ENCODE measurements at places on chromosomes 4 and X.

DNA sequence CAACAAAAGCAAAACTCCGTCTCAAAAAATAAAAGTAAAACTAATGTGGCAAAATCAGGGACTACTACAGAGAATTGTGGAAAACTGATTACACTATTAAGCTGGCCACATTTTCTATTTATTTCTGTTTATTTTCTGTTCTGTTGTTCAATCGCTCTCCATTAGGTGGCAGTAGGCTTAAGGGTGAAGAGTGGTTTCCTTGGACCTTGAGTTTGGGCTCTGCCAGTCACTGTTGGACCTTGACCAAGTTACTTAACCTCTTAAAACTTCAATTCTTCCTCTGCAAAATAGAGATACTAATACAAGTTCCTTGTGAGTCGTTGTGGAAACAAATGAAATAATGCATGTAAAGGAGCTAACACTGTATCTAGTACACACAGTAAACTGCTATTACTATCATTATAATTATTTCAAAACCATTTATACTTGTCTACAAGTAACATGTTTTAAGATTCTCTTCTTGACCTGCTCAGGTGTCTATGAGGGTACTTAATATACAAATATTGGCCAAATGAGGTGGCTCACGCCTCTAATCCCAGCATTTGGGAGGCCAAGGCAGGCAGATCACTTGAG lies 15.2 kb downstream of the HSD17B11 start:
- peak; percentile 22 for DNase-seq

DNA sequence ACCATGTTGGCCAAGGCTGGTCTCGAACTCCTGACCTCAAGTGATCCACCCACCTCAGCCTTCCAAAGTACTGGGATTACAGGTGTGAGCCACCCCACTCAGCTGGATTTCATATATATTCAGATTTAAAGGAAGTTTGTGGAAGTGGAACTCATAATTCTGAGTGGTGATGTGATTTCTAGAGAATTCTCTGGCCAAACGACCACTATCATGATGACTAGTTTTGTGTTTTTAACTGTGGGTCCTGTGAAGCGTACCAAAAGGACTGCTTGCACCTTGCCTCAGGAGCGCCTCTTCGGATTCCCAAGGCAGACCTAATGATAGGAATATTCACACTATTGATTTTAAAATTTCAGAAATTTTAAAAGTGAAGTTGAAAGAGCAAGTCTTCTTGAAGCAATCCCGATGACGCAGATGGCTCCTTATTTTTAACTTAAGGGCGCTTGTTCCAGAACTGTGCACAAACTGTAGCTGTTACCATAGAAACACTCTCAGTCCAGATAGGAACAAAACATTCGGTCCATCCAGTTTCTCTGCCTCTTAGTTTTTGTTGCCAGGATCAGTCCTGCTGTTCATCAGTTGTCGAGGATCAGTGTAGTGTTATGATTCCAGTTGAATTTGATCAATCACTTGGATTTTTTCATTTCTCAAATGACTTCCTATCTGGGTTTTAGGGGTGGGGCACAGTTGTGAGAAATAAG lies 51.7 kb upstream of the CLCN4 start:
- no peak for DNase-seq

GRCh38 chrX:56826020-56826419 lies 97.0 kb downstream of the NBDY start:
- DNase-seq: no peak

DNA sequence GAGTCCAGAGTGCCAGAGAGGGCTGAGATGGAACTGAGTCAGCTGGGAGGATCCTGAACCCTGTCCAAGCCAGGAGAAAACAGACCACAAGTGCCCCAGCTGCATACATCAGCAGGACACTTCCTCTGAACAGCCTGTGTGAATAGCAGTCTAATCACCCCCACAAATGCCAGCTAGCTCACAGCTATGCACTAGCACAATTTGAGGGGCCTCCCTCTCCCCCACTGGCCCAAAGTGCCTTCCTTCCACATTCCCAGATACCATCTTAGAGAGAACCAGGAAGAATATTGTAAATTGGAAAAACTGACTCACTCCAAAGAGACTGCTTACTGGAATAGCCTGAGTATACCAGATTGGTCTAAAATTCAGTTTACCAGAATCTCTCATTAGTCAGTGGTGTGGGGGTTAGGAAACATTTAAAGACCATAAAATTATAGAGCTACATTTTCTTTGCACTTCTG lies 292.6 kb upstream of the KLF3 start:
- DNase-seq: no peak

DNA sequence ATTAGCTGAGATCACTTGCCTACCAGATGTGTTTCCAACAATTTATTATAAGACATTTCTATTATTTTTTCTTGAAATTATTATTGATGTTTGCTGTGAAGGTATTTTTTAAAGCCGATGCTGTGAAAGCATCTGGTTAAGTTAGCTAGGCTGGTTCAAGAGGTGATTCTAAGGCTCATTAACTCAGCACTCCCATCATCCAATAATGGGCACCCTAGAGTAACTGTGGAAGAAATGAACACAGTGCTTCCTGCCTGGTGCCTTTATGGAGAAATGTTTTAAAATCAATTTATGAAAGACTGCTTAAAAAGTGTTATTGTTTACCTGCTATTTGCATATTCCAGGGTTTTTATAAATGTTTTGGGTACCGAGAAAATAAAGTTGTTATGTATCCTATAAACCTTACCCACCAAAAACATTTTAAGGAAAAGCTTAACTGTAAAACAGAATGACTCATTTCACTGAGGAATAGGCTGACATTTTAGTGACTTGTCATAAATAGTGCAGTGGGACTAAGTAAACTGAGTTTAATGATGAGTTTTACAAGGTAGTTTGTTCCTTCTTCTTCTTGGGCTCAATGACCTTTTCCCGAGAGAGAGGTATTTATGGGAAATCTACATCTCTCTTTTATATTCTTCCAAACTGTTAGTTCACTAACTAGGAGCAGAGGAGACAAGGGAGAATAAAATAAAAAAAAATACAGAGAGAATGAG lies 310.0 kb upstream of the AADAT start:
- DNase-seq: no peak

DNA sequence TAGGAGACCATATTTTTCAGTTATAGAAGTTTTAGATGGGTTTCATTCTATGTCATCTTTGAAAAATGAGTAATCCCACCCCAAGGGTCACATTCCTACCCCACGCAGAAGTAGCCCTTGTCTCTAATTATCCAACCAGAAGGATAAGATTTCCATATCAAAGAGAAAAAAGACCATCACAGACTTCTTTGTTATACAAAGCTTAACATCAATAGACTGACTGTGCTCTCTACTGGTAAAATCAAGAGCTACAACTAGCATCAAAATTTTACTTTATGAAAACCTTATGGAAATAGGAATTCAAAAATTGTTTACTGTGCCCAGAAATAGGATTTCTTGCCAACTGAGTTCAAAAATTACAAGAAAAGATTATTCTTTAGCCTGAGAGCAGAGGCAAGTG lies 24.9 kb downstream of the TNMD start:
- DNase-seq: no peak

- no peak for DNase-seq
Measured at GRCh38 chr4:100299046-100299840, 109.0 kb upstream of the DDIT4L start.

DNA sequence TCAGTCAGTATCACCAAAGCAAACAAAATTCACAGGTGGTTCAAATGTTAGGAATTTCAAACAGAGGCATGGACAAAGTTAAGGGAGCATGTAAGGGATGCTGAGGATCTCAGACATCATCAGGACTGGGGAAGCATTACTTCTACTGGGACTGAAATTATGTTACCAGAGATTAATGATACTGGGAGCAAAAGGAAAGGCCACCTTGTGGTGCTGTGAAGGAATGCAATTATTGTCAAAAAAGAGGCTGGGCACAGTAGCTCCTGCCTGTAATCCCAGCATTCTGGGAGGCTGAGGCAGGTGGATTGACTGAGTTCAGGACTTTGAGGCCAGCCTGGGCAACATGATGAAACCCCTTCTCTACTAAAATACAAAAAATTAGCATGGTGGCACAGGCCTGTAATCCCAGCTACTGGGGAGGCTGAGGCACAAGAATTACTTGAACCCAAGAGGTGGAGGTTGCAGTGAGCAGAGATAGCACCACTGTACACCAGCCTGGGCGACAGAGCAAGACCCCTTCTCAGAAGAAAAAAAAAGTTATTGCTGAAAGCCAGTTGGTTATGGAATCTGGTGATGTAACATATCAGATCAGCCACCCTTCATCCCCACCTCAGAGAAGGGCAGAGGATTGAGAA lies 954.3 kb downstream of the PCDH7 start:
- no peak for DNase-seq

DNA sequence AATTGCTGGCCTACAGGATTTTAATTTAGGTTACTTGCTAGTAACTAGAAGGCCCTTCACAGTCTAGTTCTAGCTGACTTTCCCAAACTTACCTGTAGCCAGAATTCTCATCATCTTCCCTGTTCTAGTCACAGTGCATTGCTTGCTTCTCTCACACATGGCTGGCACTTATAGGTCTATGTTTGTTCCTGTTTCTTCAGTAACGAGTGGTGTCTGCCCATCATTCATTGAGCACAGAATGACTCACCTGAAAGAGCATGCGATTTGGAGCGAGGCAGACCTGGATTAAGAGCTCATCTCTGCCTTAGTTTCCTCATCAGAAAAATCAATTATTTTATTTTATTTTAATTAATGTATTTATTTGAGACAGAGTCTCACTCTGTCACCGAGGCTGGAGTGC lies 201.7 kb upstream of the ANK2 start:
- no peak for DNase-seq

GRCh38 chr4:139839403-139840031 lies 173.9 kb downstream of the MGST2 start:
- DNase-seq: no peak

- DNase-seq: no peak
Measured at GRCh38 chr4:6773106-6773505, 9.4 kb upstream of the KIAA0232 start.

GRCh38 chrX:153921070-153921469 lies 5.0 kb downstream of the ARHGAP4 start:
- no peak for DNase-seq

DNA sequence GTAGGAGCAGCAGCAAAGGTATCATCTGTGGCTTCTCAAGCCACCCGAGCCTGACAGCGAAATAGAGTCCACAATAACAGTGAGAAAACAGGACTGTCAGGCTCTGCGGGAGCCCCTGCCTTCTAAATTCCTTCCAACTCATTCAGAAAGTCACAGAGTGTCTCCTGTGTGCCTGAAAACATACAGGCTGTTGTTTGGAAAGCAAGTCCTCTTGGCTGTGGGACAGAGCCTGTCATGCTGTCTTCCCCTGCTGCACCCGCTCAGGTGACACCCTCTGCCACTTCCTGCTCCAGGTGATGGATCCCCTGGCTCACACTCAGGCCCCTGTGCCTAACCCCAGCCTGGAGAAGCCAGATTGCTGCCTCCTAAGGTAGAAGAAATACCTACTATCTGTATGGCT lies 152.3 kb downstream of the RAB28 start:
- no peak for DNase-seq

DNA sequence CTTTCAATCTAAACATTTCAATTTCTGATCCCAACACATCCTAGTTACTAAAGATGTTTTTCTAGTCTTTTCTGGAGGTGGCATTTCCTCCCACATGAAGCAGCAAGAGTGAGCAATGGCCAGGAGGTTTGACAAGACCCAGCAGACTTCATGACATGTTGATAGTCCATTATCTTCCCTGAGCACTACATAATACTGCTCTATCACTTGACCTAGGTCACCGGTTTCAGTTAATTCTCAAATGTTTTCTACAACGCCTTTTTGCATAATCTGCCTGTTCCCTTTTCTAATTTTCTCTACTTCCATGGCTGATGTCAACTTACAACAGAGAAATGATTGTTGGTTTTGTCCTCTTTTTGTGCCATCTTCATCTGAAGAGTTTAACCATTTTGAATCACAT lies 62.0 kb upstream of the GPRIN3 start:
- no peak for DNase-seq

GRCh38 chr4:121938282-121939092 lies 13.4 kb downstream of the TRPC3 start:
- no peak for DNase-seq

DNA sequence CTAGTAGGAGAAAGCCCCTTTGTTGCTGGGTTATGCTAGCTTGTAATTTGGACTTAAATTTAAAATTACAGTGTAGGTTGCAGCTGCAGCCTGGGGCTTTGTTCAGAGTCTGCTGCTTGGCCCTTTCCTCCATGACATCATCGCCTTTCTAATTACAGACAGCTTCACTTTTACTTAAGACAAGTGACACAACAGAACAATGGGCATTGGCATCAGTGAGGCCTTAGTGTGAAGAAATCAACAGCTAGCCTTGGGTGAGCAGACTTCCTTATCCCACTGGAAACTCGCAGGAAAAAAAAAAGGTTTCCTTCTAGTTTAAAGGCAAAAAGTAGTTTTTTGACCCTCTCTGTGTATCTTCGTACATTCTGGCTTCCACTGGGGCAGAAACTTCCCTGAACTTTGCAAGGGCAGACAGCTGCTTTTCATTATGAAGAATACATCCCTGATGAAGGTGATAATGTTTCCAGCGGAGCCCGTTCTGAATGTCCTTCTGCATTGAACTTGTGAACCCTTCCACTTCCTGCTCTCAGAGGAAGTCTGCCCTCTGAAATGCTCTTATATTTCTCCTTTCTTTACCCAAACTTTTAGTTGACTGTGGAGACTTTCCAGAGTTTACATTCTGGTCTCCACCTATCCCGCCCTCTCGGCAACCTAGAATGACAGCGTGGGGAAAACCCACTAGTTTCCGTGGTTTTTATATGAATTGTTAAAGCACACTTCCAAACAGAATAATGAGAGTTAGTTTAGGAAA lies 123.2 kb upstream of the FAM9C start:
- no peak for DNase-seq

DNA sequence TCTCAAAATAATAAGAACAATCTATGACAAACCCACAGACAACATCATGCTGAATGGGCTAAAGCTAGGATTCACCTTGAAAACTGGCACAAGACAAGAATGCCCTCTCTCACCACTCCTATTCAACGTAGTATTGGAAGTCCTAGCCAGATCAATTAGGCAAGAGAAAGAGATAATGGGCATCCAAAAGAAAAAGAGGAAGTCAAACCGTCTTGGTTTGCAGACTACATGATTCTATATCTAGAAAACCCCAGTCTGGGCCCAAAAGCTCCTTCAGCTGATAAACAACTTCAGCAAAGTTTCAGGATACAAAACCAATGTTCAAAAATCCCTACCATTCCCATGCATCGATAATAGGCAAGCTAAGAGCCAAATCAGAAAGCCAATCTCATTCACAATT lies 59.0 kb downstream of the CHM start:
- DNase-seq: no peak

- DNase-seq: no peak
Measured at GRCh38 chr4:119785963-119786362, 157.4 kb upstream of the PDE5A start.

GRCh38 chr4:152591396-152591795 lies 55.5 kb upstream of the FBXW7 start:
- DNase-seq: no peak

- DNase-seq: no peak
Measured at GRCh38 chr4:147456706-147457105, 24.2 kb upstream of the EDNRA start.

GRCh38 chr4:107710493-107711459 lies 9.3 kb downstream of the PAPSS1 start:
- no peak for DNase-seq

Data from NCI-H446 (cell line).